ENCODE measurements at places on chromosomes 7 and 10.

DNA sequence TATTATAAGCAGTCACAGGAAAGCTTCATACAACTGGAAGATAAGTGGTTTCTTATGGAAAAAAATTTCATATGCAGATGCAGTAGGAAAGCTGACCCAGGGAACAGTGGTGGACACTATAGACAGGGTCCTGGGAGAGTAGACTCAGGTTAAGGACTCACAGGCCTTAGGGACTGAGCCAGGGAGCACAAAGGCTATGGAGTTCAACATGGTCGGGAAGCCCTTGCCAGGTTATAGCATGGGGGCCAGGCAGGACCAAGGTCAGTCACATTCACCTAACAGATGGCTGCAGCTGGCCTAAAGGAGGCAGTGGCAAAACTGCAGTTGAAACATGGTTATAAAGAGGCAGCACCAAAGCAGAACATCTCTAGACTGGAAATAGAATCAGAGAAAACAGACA, 54.9 kb upstream of the UNC5B start:
- DNase-seq, result no peak

- no peak for DNase-seq
Observed at GRCh38 chr7:8433477-8434289, at the start of gene NXPH1. Gene NXPH1, plus strand, starts transcription at chr7:8433609.

GRCh38 chr10:43035800-43036199, 41.1 kb upstream of the RET start:
- DNase-seq, result no peak

- no peak for DNase-seq
Observed at GRCh38 chr10:969473-970150, 18.6 kb upstream of the GTPBP4 start.

DNA sequence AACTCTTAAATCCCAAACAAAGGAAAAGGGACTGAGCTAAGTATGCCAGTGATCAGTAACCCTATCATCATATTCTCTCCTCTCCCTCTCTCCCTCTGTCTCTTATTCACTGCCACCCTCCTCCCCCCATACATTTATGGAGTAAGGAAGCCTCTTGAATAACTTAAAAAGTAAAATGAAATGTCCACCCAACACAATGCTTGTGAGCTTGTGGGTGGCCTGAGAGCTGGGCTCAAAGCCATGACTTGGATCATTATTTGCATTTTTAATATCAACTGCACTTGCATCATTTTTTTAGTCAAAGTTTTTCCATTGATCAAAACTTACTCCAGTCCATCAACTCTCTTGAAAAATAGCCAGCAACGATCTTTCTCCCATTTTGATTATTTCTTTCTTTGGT, 46.8 kb downstream of the FAM107B start:
- DNase-seq, result no peak

DNA sequence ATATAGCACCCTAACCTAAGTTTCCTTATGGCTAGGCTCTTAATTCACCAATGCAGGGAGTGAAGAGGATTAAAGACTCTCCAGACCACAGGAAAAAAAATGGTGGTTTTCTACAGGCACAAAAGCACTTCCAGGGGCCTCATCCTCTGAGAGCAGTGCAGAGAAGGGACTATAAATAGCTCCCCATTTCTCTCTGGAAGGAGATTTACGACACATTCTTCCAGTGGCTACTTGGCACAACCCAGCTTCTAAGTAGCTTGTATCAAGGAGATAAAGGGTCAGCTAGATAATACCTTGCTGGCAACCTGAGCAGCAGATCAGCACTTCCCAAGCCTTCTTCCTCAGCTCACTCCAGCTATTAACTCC, 73.5 kb downstream of the CRPPA start:
- peak; percentile 30 for DNase-seq

All from ACHN (cell line).